ENCODE measurements at places on chromosomes 12 and 14. TPM values are rescaled to one million over a fixed set of nuclear protein-coding genes. Genes with fewer than 3 reads are reported as not detected.

PTPRB gene
- total RNA-seq: 0.38 TPM

NFATC4 gene
- 4.7 TPM for total RNA-seq

CYP27B1 gene
- 3.9 TPM for total RNA-seq

YARS2 gene
- total RNA-seq: 29.2 TPM

CAPZA3 gene
- total RNA-seq: not detected

- no peak for DNase-seq
These were observed 22.6 kb upstream of the DRAM1 start for GRCh38 chr12:101854747-101855146.

- peak; percentile 21 for DNase-seq
These were observed 417.5 kb downstream of the LRIG3 start for GRCh38 chr12:58502841-58503240.

GRCh38 chr14:33891700-33892099, 59.2 kb downstream of the EGLN3 start:
- no peak for DNase-seq

DNA sequence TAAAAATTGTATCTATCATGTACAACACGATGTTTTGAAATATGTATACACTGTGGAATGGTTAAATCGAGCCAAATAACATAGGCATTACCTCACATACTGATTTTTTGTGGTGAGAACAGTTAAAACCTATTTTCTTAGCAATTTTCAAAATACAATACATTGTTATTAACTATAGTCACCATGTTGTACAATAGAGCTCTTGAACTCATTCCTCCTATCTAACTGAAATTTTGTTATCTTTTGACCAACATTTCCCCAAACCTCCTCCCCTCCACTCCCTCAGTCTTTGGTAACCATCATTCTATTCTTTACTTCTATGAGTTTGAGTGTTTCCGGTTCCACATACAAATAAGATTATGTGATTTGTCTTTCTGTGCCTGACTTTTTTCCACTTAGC, 6.8 kb upstream of the SLC38A2 start:
- no peak for DNase-seq

GRCh38 chr14:76053572-76054355, 68.2 kb downstream of the IFT43 start:
- DNase-seq: no peak

- no peak for DNase-seq
These were observed 56.8 kb upstream of the CNOT2 start for GRCh38 chr12:70186436-70186835.

- no peak for DNase-seq
These were observed 85.4 kb upstream of the ETV6 start for GRCh38 chr12:11563785-11564739.
